ENCODE measurements at places on chromosomes 12 and 14.

DNA sequence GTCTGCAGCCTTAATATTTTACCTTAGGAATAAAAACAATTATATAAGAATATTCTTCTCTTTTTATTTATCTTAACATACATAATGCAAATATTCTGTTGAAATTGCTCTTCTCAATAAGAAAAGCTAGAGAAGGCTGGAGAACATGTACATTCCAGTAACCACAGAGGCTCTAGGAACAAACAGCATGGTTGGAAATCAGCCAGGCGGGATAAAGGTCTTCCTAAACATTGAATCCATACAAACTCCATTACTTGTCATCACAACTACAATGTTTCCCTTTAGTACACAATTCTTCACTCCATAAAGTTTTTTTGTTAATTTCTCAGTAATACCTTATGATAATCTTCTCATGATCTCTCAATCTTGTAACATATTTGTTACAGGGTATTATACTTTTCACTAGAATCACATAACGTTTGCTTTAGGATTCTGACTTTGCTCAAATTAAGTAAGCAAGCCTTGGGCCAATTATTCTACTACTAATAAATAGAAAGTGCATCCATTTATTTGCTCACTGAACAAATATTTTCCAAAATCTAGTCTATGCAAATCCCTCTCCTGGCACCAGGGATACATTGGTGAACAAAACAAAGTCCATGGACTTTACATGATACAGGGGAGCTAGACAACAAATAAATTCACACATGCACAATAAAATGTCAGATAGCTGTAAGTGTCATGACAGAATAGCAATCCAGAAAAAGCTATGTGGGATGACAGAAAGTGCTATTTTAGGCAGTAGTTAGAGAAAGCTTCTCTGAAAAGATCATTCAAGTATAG is 237.5 kb upstream of the TMTC1 start:
- no peak for DNase-seq

DNA sequence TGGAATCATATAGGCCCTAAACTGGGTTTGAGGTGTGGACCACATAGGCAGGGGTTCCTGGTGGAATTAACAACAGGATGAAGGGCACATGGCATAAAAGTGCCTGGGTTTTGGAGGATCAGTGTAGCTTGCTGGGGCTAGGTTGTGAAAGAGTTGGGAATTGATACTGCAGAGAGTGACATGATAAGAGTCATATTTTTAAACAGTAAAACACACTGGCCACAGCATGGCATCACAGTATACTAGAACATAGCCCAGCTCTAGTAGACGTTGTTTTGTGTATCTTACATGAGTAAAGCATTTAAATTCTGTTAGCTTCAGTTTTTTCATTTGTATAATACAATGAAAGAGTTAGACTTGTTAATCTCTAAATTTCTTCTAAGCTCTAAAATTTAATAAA is 102.0 kb downstream of the POLR3B start:
- no peak for DNase-seq

- DNase-seq = no peak
Measured at GRCh38 chr12:59700153-59700450, 104.3 kb downstream of the SLC16A7 start.

GRCh38 chr12:115335594-115335993 is 651.6 kb upstream of the TBX3 start:
- no peak for DNase-seq

DNA sequence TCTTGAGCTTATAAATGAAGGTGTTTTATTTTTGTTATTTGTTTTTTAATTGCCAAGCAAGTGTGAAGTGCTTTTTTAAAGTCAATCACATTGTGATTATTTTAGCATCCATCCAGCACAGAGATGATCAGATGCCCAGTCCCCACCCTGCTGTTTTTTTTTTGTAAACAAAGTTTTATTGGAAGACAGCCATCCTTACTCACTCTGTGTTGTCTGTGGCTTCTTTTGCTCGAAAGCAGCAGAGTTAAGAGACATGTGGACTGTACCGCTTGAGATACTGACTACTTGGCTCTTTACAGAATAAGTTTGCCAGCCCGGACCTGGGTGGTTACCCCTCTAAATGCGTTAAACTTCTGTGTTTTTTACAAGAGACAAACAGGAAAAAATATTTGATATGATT is 30.9 kb upstream of the AMN start:
- DNase-seq = no peak

GRCh38 chr12:80441921-80442320 is 2.1 kb upstream of the PTPRQ start:
- no peak for DNase-seq

GRCh38 chr14:101736585-101736984 is 24.9 kb upstream of the PPP2R5C start:
- no peak for DNase-seq

DNA sequence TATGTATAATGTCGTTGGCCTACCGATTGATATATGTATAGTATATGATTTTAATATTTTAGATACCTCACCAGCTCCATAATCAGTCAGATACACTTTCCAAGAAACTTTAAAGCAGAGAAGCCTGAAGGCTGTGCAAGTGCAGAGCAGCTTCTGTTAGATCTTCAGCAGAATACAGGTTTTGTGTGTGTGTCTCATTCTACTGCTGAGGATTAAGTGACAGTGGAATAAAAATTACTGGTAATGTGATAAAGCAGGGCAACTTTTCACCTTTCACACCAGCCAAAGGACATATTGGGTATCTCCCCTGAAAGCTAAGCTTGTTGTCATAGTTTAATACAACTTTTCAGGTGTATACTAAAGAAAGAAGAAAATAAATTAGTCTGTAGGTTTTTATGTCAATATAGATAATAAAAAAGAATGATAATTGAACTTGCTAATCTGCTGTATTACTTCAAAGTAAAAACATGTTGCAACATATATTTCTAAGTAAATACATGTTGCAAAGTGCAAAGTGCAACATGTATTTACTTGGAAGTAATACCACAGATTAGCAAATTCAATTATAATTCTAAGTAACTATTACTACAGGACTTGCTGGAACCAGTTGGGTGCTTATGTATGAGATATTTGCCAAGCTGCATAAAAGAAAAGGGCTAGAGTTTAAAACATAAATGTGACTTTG is 128.3 kb downstream of the SLC16A7 start:
- no peak for DNase-seq

DNA sequence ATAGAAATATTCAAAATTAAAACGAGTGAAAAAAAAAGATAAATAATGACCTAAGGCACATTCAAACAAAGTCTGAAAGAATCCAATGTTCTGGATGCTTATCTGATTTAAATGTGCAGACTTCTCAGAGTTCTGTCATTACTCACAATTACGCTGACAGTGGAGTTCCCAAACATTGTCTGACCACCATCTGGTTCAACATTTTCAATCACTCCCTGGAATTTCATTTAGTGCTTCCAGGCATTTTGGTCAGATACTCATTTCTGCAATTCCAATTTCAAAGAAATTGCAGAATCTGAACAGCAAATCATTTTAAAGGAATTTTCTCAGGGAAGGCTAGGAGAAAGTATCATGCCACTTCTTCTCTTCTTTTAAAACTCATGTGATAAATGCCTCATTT is 398.2 kb upstream of the PDE3A start:
- DNase-seq = no peak

DNA sequence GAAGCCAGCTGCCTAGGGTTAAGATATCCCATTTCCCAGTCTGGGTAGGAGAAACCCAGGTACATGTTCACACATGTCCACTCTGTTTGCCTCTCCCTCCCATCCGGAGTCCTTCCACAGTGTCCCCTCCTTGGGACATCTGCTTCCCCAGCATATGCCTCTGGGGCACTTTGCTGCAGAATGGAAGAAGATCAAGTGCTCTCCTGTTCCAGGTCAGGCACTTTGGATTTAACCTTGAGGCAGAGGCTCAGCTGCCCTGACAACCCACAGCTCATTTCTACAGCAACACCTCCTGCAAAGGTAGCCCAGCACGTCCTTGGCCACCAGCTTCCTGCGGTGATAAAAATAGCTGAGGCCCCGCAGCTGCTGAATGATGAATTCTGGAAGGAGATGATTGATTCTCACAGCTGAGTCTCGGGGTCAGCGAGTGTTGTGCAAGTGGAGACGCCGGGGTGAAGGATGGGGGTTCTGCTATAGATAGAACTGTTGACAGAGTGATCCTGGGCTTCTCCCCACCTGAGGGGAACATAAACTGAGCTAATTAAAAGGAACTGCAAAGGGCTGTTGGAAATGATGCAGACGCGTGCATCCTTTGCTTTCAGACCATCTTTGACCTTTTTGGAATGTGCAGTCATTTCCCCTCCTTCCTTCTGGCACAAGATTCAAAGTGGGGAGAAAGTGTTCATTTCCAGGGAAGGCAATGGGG is 145.0 kb downstream of the SLC38A6 start:
- DNase-seq = no peak

- no peak for DNase-seq
Measured at GRCh38 chr12:74170645-74171477, 366.8 kb upstream of the ATXN7L3B start.

DNA sequence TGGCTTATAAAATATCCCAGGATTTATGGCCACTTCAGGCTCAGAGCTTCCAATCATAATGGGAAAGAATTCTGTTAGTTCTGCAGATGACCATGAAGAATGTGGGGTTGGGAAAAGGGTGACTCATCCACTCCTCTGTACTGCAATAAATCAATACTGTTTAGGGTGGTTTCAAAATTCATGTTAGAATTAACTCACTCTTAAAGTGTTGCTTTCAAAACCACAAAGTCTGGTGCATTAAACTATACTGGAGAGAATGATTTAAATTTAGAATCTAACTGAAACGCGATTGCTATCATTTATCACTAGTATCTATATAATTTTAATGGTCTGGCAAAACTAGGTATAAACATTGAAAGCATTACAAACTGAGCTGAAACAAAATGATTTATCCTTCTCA is 798 bp downstream of the CCDC198 start:
- no peak for DNase-seq

- no peak for DNase-seq
Measured at GRCh38 chr14:70707138-70708038, 65.7 kb downstream of the TTC9 start.

- no peak for DNase-seq
Measured at GRCh38 chr12:120581998-120582397, 796 bp upstream of the POP5 start.

- no peak for DNase-seq
Measured at GRCh38 chr12:122834921-122835749, at the start of gene HIP1R. Gene HIP1R (plus strand): TSS chr12:122835457. CDS start chr12:122835551, 94 bp downstream.

- DNase-seq = peak; percentile 1
Measured at GRCh38 chr12:69097619-69098368, 141.6 kb upstream of the CPSF6 start.

GRCh38 chr12:19220205-19220604 is 90.7 kb downstream of the PLEKHA5 start:
- no peak for DNase-seq

GRCh38 chr12:30016540-30017055 is 232.9 kb upstream of the TMTC1 start:
- DNase-seq = no peak

- no peak for DNase-seq
Measured at GRCh38 chr12:89988188-89988915, 279.7 kb upstream of the ATP2B1 start.

DNA sequence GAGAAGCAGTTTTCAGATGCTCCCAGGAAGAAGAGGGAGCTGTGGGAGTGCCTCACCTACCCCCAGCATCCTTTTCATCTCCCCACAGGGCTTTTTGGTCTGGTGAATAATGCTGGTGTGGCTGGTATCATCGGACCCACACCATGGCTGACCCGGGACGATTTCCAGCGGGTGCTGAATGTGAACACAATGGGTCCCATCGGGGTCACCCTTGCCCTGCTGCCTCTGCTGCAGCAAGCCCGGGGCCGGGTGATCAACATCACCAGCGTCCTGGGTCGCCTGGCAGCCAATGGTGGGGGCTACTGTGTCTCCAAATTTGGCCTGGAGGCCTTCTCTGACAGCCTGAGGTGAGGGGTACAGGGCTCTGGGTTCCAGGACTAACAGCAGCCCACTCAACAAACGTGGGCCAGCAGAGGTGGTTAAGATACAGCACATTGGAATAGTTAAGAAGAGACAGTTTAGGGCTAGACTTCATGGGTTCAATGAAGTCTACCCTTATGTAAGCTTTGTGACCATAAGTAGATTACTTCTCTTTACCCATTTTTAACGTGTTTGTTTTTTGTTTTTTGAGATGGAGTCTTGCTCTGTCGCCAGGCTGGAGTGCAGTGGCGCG is 1.5 kb downstream of the RDH5 start:
- DNase-seq = no peak

DNA sequence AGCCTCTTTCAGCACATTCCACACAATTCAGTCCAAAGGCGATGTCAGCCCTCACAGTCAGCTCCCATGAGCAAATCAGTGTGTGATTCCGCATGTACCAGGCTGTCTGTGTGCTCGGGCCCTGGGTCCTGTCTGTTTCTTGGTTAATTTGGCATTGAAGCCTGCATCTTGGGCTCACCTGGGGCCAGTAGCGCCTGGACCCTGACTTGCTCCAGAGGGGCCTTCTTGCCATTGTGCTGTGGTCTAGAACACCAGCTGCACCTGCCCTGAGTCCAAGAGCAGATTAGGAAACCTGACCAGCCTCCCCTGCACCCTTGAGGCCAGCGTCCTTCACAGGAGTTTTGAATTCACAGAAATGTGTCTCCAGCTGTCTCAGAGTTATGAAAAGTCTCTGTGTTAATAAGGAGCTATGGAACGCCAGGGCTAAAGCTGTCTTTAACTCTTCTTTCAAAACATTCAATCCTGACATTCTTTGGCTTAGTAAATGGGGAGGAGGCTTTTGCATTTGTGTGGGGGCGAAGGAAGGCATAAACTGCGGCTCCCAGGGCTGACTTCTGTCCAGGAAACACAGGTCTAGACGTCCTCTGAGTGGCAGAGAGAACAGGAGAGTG is 102.2 kb downstream of the ARF6 start:
- no peak for DNase-seq

DNA sequence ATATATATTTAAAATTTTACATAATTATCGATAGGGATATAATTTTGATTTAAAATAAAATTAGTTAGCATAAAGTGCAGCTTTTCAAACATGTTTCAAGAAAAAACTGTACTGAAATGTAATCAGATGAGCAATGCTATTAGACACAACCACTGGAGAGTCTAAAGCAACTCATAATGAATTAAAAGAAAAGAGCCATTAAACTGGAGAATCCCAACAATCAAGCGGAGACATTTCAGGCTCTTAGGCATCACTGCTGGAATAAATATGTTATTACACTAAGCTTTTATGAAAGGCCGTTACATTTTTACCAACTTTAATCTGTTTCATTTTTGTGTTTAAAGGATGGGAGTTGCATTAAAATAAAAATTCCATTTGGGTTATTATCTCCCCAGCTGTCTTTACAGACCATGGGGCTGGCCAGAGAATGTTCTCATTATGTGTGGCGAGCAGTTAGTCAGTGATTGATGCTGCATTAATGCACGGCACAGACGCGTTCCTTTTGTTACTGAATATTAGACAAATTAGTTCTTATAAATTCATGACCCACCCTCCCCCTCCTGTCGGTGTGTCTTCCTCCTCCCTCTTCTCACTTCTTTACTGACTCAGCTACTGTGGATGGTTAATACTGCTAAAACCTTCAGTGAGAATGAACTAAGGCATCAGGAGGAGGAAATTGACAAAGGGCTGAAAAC is 156.8 kb downstream of the PDZRN4 start:
- DNase-seq = peak; percentile 5

- no peak for DNase-seq
Measured at GRCh38 chr12:131975228-131975627, 25.5 kb downstream of the EP400 start.

- no peak for DNase-seq
Measured at GRCh38 chr14:92426237-92426636, 87.3 kb upstream of the RIN3 start.
